ENCODE measurements at places on chromosomes 4 and X. TPM values are rescaled to one million over a fixed set of nuclear protein-coding genes. Genes with fewer than 3 reads are reported as not detected.

The SLITRK2 gene
- total RNA-seq = not detected

The SH3D19 gene
- 0.47 TPM for total RNA-seq

The TMEM154 gene
- total RNA-seq = 2.0 TPM

The GPAT3 gene
- total RNA-seq = 14.9 TPM

The PJA1 gene
- total RNA-seq = 4.0 TPM

The SAP30 gene
- 32.6 TPM for total RNA-seq

The TCEAL5 gene
- not detected for total RNA-seq

The UGT8 gene
- total RNA-seq = 6.0 TPM

The TREX2 gene
- total RNA-seq = 0.51 TPM

The PHOX2B gene
- not detected for total RNA-seq

The GPR173 gene
- not detected for total RNA-seq

The USP17L12 gene
- total RNA-seq = not detected

DNA sequence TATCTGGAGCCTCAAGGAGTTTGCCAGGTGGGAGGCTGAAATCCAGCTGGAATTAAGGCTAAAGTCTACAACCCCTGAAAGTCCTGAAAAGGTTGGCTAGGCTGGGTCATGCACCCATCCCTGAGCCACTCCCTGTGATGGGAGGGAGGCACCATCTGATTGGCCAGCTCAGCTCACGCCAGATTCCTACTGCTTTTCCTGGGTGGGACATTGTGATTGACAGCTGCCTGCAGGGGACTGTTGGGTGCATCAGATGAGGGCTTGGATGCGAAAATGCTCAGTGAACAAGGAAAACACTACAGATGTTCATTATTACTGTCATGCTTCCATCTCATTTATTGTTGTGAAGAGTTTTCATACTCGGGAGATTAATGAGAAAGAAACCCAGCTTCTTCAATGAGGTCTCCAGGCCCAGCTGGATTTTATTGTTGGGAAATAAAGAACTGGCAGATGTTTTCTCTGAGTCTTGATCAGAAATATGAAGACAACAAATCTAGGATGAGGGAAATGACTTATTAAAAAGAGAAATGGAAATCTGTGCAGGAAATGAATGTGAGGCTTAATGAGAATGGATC lies 185.9 kb downstream of the STK32B start:
- no peaks in the 10 kb centered on the region for H3K4me1 ChIP-seq
- no peaks in the 10 kb centered on the region for H3K36me3 ChIP-seq

GRCh38 chr4:76420762-76421581 lies at the start of gene CCDC158:
CCDC158 (minus strand) TSS chr4:76421141; CDS start chr4:76403207, 17,934 bp downstream.
- H3K27ac ChIP-seq = no peak within 1 kb of the TSS
- no peak for DNase-seq
- no peaks in the 10 kb centered on the region for H3K4me1 ChIP-seq

DNA sequence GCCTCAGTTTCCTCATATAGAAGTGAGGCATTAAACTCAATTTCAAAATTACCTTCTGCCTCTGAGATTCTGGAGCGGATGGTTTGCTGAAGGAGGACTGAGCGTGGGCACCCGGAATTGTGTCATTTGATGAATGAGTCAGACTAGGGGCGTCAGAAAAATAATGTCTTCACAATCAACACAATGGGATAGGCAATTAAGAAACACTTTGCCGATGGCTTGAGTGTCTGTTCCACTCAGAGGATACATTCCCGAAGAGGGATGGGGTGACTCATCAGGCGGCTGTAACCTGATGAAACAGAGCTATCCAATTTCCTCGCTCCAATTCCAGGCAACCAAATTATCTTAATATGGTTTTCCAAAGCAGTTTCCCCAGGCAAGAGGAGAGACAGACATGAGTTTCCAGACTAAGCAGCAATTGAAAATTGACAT lies 1.2 kb upstream of the CHRNA9 start:
- H3K27ac ChIP-seq = no peak overlapping the region
- peaks cover 11% of the 10 kb centered on the region for H3K4me1 ChIP-seq
- H3K36me3 ChIP-seq = no peaks in the 10 kb centered on the region
- H3K27me3 ChIP-seq = peaks cover 70% of the 10 kb centered on the region
- no peak for DNase-seq
- H3K4me3 ChIP-seq = no peak overlapping the region

- H3K4me3 ChIP-seq = no peak overlapping the region
- no peaks in the 10 kb centered on the region for H3K36me3 ChIP-seq
- H3K4me1 ChIP-seq = no peaks in the 10 kb centered on the region
- no peak overlapping the region for H3K27ac ChIP-seq
- DNase-seq = no peak
- H3K27me3 ChIP-seq = peaks cover 12% of the 10 kb centered on the region
Measured at GRCh38 chr4:7134737-7135388, 57.5 kb upstream of the SORCS2 start.

DNA sequence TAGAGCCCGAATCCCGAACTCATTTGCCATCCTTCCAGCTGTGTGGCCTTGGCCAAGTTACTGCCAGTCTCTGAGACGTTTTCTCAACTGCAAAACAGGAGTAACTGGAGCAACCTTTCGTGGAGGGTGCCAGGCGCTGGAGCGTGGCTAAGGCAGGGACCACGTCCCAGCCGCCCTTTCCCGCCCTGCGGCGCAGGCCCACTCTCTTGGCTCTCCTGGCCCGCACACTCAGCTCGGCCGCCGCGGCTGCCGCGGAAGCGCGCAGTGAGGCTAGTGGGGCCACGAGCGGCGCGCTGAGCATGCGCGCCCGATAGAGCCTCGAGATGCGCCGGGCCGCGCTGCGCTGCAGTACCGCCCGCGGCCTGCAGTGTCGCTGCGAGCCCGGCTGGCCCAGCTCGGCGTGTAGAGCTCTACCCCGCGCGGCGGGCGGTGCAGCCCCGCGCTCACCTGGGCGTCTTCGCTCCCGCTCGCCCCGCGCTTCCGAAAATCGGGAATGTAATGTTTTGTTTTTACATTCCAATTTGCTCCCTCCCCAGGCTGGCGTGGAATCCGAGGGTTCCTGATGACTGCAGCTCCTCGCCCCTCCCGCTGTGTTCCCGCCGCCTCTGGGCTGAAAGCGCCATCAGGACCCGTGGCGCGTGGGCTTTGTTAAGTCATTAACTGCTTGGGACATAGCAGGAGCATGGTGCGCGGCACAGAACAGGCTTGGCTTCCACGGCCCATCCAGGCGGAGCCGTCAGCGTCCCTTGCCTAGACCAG lies 4.0 kb upstream of the ZNF518B start:
- peak; percentile 83 for DNase-seq
- H3K4me1 ChIP-seq = peaks cover 9% of the 10 kb centered on the region
- peak overlapping the region; percentile 86 for H3K27ac ChIP-seq
- H3K27me3 ChIP-seq = no peaks in the 10 kb centered on the region
- peak overlapping the region; percentile 52 for H3K4me3 ChIP-seq

GRCh38 chrX:97374266-97374665 lies 490.6 kb downstream of the RPA4 start:
- H3K27ac ChIP-seq = no peak overlapping the region
- DNase-seq = no peak
- H3K4me3 ChIP-seq = no peak overlapping the region
- no peaks in the 10 kb centered on the region for H3K27me3 ChIP-seq
- no peaks in the 10 kb centered on the region for H3K4me1 ChIP-seq
- H3K36me3 ChIP-seq = no peaks in the 10 kb centered on the region

- no peaks in the 10 kb centered on the region for H3K36me3 ChIP-seq
- no peak overlapping the region for H3K27ac ChIP-seq
- H3K4me1 ChIP-seq = no peaks in the 10 kb centered on the region
- H3K27me3 ChIP-seq = no peaks in the 10 kb centered on the region
Measured at GRCh38 chrX:129111081-129111798, 412.1 kb downstream of the SMARCA1 start.

DNA sequence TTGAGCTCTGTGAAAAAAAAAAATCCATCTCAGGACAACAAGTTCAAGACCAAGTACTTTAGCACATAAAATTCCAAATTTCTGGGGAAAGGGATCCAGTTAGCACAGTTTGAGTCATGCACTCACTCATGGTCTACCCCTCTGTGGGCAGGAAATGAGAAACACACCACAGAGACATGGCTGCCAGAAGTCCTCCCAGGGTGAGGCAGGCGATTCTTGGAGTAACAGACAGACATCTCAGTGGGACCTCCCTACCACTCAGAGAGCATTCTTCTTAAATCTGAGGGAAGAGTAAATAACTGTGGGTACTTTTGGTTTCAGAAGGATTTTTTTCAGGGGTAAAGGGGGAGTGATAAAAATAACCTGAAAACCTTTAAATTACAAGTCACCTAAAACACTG lies 14.1 kb downstream of the CXCL1 start:
- no peaks in the 10 kb centered on the region for H3K36me3 ChIP-seq
- no peak overlapping the region for H3K27ac ChIP-seq
- H3K4me3 ChIP-seq = no peak overlapping the region
- H3K27me3 ChIP-seq = no peaks in the 10 kb centered on the region

DNA sequence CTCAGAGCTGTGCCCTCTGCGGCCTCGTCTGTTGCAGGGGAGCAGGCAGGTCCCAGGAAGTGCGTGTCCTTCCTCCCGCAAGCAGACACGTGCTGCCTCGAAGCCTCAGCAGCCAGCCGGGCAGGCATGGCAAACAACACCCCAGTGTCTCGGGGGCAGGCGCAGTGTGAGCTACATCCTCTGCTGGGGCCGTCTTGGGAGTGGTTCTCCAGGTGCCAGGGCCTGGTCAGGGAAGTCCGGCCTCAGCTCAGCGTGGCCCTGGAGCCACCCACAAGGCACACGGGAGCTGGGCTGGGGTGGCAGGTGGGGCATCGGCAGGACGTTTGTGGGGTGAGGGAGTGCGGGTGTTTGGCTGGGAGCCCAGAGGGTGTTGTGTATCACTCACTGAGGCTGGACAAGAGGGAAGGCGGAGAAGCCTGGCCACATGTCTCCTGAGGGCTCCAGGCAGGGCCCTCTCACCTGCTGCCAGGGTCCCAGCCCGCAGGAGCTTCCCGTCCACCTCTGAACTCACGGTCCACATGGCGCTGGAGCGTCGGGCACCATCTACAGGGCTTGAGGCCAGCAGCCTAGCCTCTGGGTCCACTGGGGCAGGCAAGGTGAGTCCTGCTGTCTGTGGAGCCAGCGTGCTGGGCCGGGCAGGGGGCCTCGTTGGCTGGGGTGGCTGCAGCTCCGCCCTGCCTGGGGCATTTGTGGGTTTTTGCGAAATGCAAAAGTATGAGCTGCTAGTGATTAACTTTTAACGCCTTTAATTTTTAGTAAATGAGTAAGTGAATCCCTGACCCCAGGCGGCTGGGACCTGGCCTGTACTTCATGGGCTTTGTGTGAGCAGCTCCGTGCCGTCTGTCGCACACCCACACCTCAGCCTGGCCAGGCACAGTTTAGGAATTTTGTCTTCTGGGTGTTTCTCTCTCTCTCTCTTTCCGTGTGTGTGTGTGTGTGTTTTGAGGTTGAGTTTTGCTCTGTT lies 17.3 kb upstream of the UVSSA start:
- peaks cover 14% of the 10 kb centered on the region for H3K4me1 ChIP-seq
- no peak overlapping the region for H3K27ac ChIP-seq
- DNase-seq = no peak
- H3K27me3 ChIP-seq = no peaks in the 10 kb centered on the region
- peaks cover 82% of the 10 kb centered on the region for H3K36me3 ChIP-seq

- no peaks in the 10 kb centered on the region for H3K4me1 ChIP-seq
- H3K4me3 ChIP-seq = no peak overlapping the region
- DNase-seq = no peak
Measured at GRCh38 chrX:84340968-84341367, 153.0 kb upstream of the RPS6KA6 start.

- H3K27me3 ChIP-seq = no peaks in the 10 kb centered on the region
- H3K36me3 ChIP-seq = peaks cover 25% of the 10 kb centered on the region
- no peak for DNase-seq
- peaks cover 39% of the 10 kb centered on the region for H3K4me1 ChIP-seq
- H3K4me3 ChIP-seq = no peak overlapping the region
Measured at GRCh38 chrX:154731881-154732280, 19.0 kb downstream of the GAB3 start.

- no peak overlapping the region for H3K27ac ChIP-seq
- H3K36me3 ChIP-seq = no peaks in the 10 kb centered on the region
- H3K4me1 ChIP-seq = no peaks in the 10 kb centered on the region
- no peak for DNase-seq
- no peak overlapping the region for H3K4me3 ChIP-seq
Measured at GRCh38 chr4:55291227-55291640, 54.8 kb upstream of the SRD5A3 start.

GRCh38 chr4:129532573-129532972 lies 436.6 kb downstream of the C4orf33 start:
- H3K4me1 ChIP-seq = no peaks in the 10 kb centered on the region
- H3K36me3 ChIP-seq = no peaks in the 10 kb centered on the region
- no peak for DNase-seq
- no peak overlapping the region for H3K27ac ChIP-seq

DNA sequence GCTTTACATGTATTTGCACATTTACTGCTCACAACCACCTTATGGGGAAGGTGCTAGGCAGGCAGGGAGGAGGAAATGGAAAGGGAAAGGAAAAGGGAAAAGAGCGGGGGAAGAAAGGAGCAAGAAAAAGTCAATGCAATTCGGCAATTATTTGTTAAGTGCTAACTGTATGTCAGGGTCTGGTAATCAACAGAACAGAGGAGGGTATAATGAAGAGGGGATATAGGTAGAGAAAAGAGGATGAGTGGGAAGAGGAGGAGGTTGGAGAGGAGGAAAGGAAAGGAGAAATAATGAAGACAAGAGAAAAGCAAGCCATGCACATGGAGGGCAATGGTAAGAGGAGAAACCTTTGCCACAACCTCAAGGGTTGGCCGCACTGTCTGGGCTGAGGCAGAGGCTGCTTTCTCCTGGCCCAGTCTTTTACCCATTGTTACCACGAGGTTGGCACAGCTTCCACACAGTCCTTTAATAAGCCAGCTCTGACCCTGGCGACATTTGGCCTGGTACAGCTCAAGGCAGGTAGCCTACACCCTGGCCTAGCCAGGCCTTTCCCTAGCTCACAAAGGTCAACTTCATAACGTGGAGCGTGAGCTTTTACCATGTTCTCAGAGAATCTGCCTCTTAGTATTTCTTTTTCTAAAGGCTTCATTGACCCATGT lies 836 bp downstream of the BTK start:
- peak overlapping the region; percentile 92 for H3K27ac ChIP-seq
- no peaks in the 10 kb centered on the region for H3K27me3 ChIP-seq
- no peak for DNase-seq
- H3K4me3 ChIP-seq = peak overlapping the region; percentile 57
- H3K36me3 ChIP-seq = 0 out of 3 replicates have a peak, but pooled peaks cover 3% of the 10 kb centered on the region

- H3K36me3 ChIP-seq = no peaks in the 10 kb centered on the region
- H3K4me1 ChIP-seq = no peaks in the 10 kb centered on the region
- no peak for DNase-seq
- no peak overlapping the region for H3K27ac ChIP-seq
- H3K4me3 ChIP-seq = no peak overlapping the region
Measured at GRCh38 chr4:52824603-52825459, 37.3 kb upstream of the RASL11B start.

- H3K27ac ChIP-seq = peak overlapping the region; percentile 83
- H3K4me1 ChIP-seq = peaks cover 4% of the 10 kb centered on the region
- peak overlapping the region; percentile 68 for H3K4me3 ChIP-seq
- DNase-seq = peak; percentile 85
- peaks cover 77% of the 10 kb centered on the region for H3K36me3 ChIP-seq
- no peaks in the 10 kb centered on the region for H3K27me3 ChIP-seq
Measured at GRCh38 chrX:154436374-154436982, 476 bp upstream of the GDI1 start.

GRCh38 chrX:98380106-98380505 lies 1496.4 kb downstream of the RPA4 start:
- H3K36me3 ChIP-seq = no peaks in the 10 kb centered on the region
- no peaks in the 10 kb centered on the region for H3K27me3 ChIP-seq
- H3K27ac ChIP-seq = no peak overlapping the region
- no peak for DNase-seq
- H3K4me3 ChIP-seq = no peak overlapping the region

All from K562 (cell line).